ENCODE measurements at places on chromosomes 13 and 19.

- no peak for DNase-seq
Observed at GRCh38 chr13:33375421-33375820, 89.9 kb upstream of the STARD13 start.

DNA sequence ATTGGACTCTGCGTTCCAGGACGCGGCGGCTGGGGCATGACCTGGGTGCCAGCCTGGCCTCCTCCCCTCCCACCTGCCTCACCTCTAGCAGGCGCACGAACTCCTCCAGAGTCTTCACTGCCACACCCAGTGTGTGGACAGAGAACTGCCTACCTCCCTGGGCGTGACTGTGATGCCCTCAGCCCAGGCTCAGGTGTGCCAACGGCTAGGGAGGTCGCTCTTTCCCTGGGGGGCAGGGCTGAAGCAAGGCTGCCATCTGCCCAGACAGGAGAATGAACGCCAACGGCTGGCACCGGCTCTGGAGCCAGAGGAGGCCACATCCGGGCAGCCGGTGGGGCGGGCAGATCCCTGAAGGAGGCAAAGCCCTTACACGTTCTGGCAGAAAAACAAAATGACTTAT, 11.3 kb downstream of the NANOS3 start:
- DNase-seq = no peak

GRCh38 chr19:13962699-13963602, 10.6 kb downstream of the DCAF15 start:
- no peak for DNase-seq

- no peak for DNase-seq
Observed at GRCh38 chr13:67306742-67307141, 76.6 kb upstream of the PCDH9 start.

DNA sequence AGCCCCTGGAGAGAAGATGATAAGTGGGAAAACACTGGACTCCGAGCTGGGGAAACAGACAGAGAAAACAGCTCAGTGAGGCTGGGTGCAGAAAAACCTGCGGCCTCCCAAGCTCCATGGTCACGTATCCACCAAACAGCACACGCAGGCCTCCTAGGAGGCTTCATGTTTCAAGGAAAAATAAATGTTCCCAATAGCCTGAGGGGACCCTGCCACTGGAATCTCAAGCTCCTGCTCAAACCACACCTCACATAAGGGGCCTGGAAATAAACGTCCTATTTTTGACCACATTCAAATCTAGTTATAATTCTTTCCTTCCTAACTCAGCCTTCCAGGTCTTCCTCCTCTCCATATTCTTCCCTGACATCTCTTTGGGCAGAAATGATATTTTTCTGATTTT, 225.7 kb downstream of the ABCC4 start:
- no peak for DNase-seq

DNA sequence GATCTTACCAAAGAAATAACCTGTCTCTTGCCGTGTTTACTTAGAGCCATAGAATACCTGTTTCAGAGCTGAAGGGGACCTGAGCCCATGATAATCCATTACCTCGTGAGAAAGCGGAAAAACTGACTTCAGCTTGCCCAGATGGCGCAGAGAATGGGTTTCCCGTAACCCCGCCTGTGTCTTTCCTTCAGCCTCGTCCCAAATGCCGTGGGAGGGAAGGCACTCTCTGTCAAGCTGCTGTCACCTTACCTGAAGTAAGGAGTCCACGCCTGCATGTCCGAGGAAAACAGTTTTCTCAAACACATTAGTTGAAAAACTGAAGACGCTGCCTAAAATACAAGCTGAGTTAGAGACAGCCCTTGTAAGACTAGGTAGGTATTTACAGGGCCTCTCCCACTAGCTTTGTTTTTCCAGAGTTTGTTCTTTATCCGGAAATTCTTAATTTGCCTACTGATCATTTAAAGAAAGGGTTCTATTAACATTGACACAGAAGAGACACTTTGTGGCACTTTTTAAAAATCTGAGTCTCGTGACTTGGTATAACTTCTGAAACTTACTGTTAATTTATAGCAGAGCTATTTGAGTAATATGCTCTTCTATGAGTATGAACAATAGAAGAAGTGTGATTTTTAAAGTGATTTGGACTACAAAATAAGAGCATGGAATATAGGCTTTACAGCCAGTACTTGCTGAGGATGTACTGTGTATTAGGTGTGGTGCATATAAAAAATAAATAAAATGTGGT, 1.3 kb upstream of the INTS6 start:
- no peak for DNase-seq

DNA sequence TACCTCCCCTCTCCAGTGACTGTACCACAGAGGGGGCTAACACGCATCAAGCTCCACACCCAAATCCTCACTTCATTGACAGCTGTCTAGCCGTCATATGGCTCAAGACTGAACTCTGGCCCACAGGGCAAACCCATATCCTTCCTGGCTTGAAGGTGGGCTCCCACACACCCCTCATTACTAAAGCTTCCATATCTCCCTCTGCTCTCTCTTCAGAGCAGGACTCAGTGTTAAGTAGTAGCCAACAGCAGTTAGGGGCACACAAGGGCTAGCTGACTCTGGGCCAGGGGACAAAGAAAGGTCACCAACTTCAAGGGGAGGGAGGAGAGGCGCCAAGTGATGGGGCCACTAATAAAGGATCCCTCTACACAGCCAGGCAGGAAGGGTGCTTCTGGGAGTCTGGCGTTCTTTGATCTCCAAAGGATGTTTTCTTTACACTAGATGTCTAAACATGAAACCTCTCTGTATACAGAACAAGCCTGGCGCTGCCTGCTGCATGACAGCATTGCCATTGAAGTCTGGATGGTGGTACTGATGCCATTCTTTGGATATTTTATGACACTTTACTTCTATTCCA, 8.1 kb downstream of the PEG3 start:
- DNase-seq = no peak

DNA sequence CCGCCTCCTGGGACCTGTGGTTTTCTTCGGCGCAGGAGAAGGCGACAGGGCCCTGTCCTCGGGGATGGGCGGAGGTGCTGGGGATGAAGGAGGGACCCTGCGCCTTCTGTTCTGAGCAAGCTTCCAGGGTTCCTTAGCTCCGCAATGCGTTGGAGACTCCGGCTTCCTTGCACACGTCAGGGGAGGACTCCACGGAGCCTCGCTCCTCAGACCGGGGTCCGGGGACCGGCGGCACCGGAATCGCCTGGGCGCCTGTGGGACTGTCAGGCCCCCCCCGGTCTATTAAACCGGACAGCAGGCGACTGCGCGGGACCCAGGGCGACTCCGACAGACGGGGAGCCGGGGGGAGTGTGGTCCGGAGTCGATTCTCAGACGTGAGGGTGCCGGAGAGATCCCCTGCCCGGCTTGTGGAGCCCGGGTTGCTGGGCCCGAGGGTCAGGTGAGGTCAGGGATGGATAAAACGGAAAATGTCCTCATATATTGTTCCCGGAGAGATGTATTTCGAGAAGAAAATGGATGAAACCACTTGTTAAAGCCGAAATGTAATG, 227.4 kb downstream of the TEX29 start:
- DNase-seq = no peak

DNA sequence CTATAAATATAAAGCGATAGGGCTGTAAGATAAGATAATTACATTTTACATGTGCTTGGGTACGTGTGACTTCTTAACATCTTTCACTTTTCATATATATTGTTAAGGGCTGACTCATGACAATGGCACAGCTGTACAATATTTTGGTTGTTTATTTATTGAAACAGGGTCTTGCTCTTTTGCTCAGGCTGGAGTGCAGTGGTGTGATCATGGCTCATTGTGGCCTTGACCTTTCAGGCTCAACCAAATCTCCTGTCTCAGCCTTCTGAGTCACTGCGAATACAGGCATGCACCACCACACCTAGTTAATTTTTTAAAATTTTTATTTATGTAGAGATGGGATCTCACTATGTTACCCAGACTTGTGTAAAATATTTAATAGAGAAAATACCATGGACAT, 2532.4 kb upstream of the PCDH20 start:
- DNase-seq = no peak

DNA sequence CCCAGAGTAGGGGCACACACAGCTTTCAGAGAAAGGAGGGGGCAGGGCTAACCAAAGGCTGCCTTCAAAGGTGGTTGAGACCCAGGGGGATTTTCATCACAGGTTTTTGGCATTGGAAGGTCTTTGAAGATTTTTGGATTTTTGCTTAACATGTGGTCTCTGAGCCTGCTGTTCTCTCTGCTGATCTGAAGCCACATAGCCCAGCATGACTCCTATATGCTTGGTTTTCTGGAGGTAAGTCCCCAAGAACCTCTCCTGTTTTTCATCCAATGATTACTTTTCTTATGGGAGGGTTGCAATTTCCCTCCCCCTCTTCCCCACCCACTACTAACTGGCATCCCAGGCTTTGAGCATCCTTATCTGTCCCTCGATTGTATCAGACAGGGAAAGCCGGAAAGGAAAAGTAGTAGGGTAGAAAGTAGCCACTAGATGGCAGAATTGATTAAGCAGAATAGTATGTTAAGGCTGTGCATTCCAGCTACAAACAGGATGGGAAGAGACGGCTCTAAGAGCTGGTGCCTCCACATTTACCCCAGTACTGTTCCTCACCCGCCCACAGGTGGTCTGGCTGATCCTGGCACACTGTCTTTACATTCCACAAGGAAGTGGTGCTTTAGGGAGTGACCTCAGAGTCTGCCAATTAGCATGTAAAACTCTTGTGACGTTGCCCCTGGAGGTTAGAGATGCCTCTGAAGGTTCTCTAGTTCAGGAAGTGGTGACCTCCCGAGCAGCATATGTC, 218.9 kb upstream of the EDNRB start:
- peak; percentile 80 for DNase-seq

GRCh38 chr13:61253105-61253877, 162.4 kb downstream of the PCDH20 start:
- no peak for DNase-seq
